Left colon (tissue), 2 donors: ENCODE measurements at places on chromosomes 11 and 22. TPM values are rescaled to one million over a fixed set of nuclear protein-coding genes. Genes with fewer than 3 reads are reported as not detected.

- DNase-seq = no peak
Measured at GRCh38 chr22:25661073-25661472, 80.9 kb upstream of the MYO18B start.

GRCh38 chr11:20535271-20535881 is 64.0 kb upstream of the SLC6A5 start:
- no peak for DNase-seq

GRCh38 chr22:25120761-25121212 is 78.9 kb upstream of the CRYBB3 start:
- DNase-seq = peak; percentile 54

GRCh38 chr11:125250318-125251213 is 86.0 kb downstream of the PKNOX2 start:
- no peak for DNase-seq

- no peak for DNase-seq
Measured at GRCh38 chr22:50703726-50704509, 31.3 kb downstream of the SHANK3 start.

- no peak for DNase-seq
Measured at GRCh38 chr11:130787092-130787616, 129.1 kb downstream of the SNX19 start.

Gene OR56A3
- not detected for total RNA-seq
